GM23338 (cell line): ENCODE measurements at places on chromosomes 12 and 14. TPM values are rescaled to one million over a fixed set of nuclear protein-coding genes. Genes with fewer than 3 reads are reported as not detected.

Gene TMTC3
- 15.5 and 17.7 TPM in 2 replicates for polyA plus RNA-seq

Gene OASL
- not detected in 2 replicates for polyA plus RNA-seq

Gene GLS2
- 11.2 and 12.2 TPM in 2 replicates for polyA plus RNA-seq

Gene GZMB
- polyA plus RNA-seq: not detected in 2 replicates

Gene CRIP1
- polyA plus RNA-seq: 8.4 and 13.2 TPM in 2 replicates

Gene FZD10
- 0.11 and 0.14 TPM in 2 replicates for polyA plus RNA-seq

Gene FOXM1
- polyA plus RNA-seq: 24.1 and 31.0 TPM in 2 replicates

Gene REM2
- polyA plus RNA-seq: 2.9 and 3.0 TPM in 2 replicates

Gene FSCB
- not detected in 2 replicates for polyA plus RNA-seq

Gene GOLT1B
- 23.5 and 24.3 TPM in 2 replicates for polyA plus RNA-seq

Gene PTGER2
- polyA plus RNA-seq: 1.3 and 1.9 TPM in 2 replicates

Gene EFS
- polyA plus RNA-seq: 5.1 and 6.4 TPM in 2 replicates

Gene CNTN1
- 4.8 and 5.0 TPM in 2 replicates for polyA plus RNA-seq

Gene PLD4
- polyA plus RNA-seq: 0.21 TPM in 1 of 2 replicates, not detected in the other

Gene SPTB
- 0.80 and 1.1 TPM in 2 replicates for polyA plus RNA-seq

Gene SLC5A8
- polyA plus RNA-seq: 0.10 TPM in 1 of 2 replicates, not detected in the other

Gene RTN1
- 3.1 and 4.2 TPM in 2 replicates for polyA plus RNA-seq

Gene PSMB5
- 341 and 367 TPM in 2 replicates for polyA plus RNA-seq

Gene TMTC2
- polyA plus RNA-seq: 0.57 and 0.83 TPM in 2 replicates

Gene TAS2R46
- 0.45 and 0.49 TPM in 2 replicates for polyA plus RNA-seq
